ENCODE measurements at places on chromosomes 5 and 9.

GRCh38 chr5:126044931-126045565, 378.2 kb upstream of the GRAMD2B start:
- no peak for DNase-seq

DNA sequence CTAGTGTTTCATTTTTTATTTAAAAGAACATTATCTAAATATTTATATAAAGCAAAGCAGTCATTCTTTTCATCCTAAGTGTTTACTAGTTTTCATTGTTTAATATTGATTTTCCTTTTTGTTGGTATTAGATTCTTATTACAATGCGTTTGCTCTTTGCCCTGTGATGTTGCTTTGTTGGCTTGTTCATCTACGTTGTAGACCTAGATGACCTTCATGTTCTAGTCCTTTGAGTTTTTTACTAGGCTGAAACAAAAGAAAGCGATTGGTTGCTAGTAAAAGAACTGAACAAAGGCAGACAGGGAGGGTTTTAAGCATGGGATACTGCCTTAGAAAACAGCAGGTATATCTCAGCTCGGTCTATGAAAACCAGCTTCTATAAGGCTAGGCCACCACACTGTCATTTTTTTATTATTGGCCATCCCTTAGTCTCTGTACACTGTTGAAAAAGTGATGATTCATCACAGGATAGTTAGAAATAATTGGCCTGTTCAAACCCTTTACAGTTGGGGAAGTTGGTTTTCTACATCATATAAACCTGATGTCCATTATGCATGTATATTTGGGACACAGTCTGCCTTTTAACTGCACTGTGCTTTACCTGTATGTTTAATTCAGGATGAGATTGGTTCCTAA, 119.0 kb downstream of the ZCCHC7 start:
- DNase-seq, result no peak

GRCh38 chr5:153678617-153679329, 188.3 kb downstream of the GRIA1 start:
- no peak for DNase-seq

DNA sequence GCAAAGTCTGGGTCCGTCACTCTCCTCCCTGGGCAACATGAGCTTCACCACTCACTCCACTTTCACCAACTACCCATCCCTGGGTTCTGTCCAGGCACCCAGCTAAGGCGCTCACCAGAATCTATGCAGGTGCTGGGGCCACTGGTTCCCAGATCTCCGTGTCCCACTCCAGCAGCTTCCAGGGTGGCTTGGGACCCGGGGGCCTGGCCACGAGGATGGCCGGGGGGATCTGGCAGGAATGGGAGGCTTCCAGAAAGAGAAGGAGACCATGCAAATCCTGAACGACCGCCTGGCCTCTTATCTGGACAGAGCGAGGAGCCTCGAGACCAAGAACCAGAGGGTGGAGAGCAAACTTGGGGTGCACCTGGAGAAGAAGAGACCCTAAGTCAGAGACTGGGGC, 1611.0 kb upstream of the ACO1 start:
- no peak for DNase-seq

- DNase-seq, result no peak
Observed at GRCh38 chr9:35771075-35771433, 17.0 kb upstream of the MSMP start.

- no peak for DNase-seq
Observed at GRCh38 chr5:180423133-180423532, 70.0 kb upstream of the GFPT2 start.

GRCh38 chr5:141598391-141599345, 20.1 kb downstream of the DIAPH1 start:
- DNase-seq, result no peak

DNA sequence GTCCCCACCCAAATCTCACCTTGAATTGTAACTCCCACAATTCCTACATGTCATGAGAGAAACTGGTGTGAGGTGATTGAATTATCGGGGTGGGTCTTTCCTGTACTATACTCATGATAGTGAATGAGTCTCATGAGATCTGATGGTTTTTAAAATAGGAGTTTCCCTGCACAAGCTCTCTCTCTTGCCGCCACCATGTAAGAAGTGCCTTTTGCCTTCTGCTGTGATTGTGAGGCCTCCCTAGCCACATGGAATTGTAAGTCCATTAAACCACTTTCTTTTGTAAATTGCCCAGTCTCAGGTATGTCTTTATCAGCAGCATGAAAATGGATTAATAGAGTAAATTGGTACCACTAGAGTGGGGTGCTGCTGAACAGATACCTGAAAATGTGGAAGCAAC, 140.9 kb downstream of the ARHGEF28 start:
- no peak for DNase-seq

GRCh38 chr5:172733131-172733973, 37.6 kb downstream of the DUSP1 start:
- DNase-seq, result no peak

All from activated naive CD8-positive, alpha-beta T cell treated with anti-CD3 and anti-CD28 coated beads, Interleukin-2, amount 50 U/mL, for 24 hours (primary cell).